HFFc6 (cell line): ENCODE measurements at places on chromosomes 3 and 15. TPM values are rescaled to one million over a fixed set of nuclear protein-coding genes. Genes with fewer than 3 reads are reported as not detected.

DNA sequence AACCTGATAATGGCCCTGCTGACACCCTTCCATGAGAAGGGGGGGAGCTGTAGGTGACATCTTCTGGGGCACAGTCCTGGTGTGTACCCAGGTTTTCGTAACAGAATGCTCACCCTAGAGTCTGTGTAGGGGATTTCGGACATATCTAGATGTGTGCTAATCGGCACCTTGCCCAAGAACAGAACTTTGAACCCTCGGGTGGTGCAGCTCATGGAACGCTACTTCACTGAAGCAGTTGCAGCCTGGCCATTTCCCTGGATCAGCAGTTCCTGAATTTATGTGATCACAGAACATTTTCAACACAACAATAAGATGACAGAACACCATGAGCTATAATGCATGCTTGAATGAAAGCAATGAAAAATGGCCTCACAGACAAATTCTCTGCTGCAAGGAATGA lies 57.5 kb upstream of the MUC13 start:
- H3K27ac ChIP-seq: no peak overlapping the region
- H3K4me3 ChIP-seq: no peak overlapping the region
- H3K27me3 ChIP-seq: no peaks in the 10 kb centered on the region; the same call in 1 of the 2 replicates
- H3K36me3 ChIP-seq: peaks cover 30% of the 10 kb centered on the region
- DNase-seq: no peak
- H3K4me1 ChIP-seq: peaks cover 12% of the 10 kb centered on the region

DNA sequence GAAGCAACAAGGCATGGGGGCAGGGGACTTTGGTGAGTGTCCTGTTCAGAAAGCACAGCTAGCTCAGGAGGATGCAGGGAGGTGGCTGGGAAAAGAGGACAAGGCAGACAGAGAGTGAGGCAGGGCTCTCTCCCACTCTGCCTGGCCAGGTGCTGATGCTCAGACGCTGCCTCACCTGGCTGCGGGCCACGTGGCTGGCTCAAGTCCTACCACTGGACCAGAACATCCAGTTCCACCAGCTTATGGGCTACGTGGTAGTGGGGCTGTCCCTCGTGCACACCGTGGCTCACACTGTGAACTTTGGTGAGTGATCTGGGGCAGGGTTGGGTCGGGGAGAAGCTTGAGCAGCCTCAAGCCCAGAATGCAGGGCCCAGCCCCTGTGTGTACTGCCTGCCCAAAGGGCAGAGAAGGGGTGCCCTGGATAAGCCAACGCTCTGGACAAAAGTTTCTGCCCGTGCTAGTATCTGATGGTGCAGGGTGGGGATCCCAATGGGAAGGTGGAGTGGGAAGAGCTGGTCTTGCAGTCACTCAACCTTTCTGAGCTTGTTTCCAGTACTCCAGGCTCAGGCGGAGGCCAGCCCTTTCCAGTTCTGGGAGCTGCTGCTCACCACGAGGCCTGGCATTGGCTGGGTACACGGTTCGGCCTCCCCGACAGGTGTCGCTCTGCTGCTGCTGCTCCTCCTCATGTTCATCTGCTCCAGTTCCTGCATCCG lies 20.9 kb downstream of the NOX5 start:
- H3K36me3 ChIP-seq: no peaks in the 10 kb centered on the region
- H3K27me3 ChIP-seq: peaks cover 12% of the 10 kb centered on the region
- no peak overlapping the region for H3K27ac ChIP-seq
- no peak overlapping the region for H3K4me3 ChIP-seq

- no peaks in the 10 kb centered on the region for H3K36me3 ChIP-seq
- H3K4me1 ChIP-seq: no peaks in the 10 kb centered on the region
- no peak for DNase-seq
- no peak overlapping the region for H3K27ac ChIP-seq
- H3K4me3 ChIP-seq: no peak overlapping the region
- H3K27me3 ChIP-seq: no peaks in the 10 kb centered on the region
Measured at GRCh38 chr3:166462891-166463470, 625.8 kb upstream of the BCHE start.

- no peak overlapping the region for H3K4me3 ChIP-seq
- no peaks in the 10 kb centered on the region for H3K36me3 ChIP-seq
- peaks cover 19% of the 10 kb centered on the region for H3K27me3 ChIP-seq
- DNase-seq: no peak
Measured at GRCh38 chr3:38824349-38824748, 8.3 kb upstream of the SCN10A start.

- H3K4me3 ChIP-seq: no peak overlapping the region
- H3K4me1 ChIP-seq: no peaks in the 10 kb centered on the region
- no peak for DNase-seq
- H3K27ac ChIP-seq: no peak overlapping the region
Measured at GRCh38 chr15:54347082-54347827, 369.0 kb downstream of the UNC13C start.

DNA sequence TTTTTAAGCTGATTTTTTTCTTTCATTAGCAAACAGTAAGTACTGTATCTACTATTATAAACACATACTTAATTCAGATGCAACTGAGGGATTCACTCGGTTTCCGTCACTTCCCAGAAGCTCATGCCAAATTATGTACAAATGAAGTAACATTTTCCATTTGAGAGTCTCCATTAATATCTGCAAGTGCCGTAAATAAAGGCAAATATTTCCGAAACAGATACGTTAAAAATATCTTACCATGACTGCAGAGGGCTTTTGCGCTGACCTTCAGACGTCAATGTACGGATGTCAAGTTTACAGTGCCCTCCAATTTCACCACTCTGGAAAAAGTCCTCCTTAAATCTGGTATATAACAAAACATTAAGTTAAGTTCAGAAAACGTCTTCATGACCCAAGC lies 9.3 kb downstream of the EOGT start:
- H3K27me3 ChIP-seq: no peaks in the 10 kb centered on the region
- no peak for DNase-seq

DNA sequence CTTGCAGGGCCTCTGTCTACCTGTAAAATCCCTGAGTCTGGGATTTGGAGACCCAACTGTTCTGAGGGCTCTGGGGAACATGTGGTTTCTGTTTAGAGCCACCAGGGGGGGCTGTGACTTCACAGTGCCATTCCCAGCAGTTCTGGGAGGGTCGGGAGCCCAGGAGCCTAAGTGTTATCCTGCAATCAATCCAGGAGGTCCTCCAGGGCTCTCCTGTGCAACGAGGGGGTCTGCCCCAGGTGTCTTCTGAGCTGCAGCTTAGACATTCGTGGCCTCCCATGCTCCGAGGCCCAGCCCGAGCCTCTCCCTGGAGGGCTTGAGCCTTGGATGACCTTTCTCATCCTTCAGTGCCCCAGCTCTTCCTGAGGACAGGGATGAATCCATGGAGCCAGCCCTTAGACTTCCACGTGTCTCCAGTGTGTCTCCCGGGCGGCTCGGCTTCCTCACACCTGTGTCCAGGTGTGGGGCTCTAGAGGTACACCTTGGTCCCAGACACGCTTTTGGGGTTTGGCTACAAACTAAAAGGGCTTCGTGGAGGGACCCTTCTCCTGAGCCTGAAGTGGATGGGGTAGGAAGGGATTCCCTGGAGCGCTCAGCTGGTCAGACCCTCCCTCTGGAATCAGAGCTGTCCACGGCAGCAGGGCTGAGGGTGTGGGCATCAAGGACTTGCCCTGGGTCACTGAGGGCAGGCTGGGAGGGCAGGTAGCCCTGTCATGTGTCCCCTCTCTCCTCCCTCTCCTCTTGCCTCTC lies 20.3 kb upstream of the ABTB1 start:
- peaks cover 21% of the 10 kb centered on the region for H3K4me1 ChIP-seq
- no peaks in the 10 kb centered on the region for H3K36me3 ChIP-seq
- DNase-seq: no peak

GRCh38 chr3:68142441-68142840 lies 488.0 kb upstream of the SUCLG2 start:
- no peaks in the 10 kb centered on the region for H3K36me3 ChIP-seq
- no peaks in the 10 kb centered on the region for H3K4me1 ChIP-seq
- DNase-seq: no peak
- H3K4me3 ChIP-seq: no peak overlapping the region
- H3K27me3 ChIP-seq: no peaks in the 10 kb centered on the region
- H3K27ac ChIP-seq: no peak overlapping the region

- H3K4me1 ChIP-seq: peaks cover 15% of the 10 kb centered on the region
- H3K27me3 ChIP-seq: no peaks in the 10 kb centered on the region
- peak; percentile 55 for DNase-seq
- no peak overlapping the region for H3K27ac ChIP-seq
- no peak overlapping the region for H3K4me3 ChIP-seq
Measured at GRCh38 chr15:79849789-79850188, 47.0 kb downstream of the MTHFS start.

DNA sequence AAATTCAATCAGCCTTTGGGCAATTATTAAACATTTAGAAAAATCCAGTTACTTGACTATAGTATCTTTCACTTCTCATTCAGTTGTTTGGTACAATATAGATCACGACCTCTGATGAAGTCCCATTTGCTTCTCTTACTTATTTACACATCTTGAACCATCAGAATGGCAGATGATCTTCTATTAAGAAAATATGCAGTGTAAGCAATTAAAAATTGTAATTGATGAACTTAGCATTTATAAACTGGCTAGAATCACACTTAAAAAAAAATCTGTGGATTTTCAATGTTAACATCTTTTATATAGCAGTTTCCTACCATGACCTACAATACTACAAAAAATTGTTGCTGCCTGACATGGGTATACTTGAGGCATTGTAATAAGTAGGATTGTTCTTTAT lies 395.5 kb upstream of the CNTN4 start:
- no peak for DNase-seq
- no peaks in the 10 kb centered on the region for H3K36me3 ChIP-seq
- H3K27me3 ChIP-seq: no peaks in the 10 kb centered on the region
- no peaks in the 10 kb centered on the region for H3K4me1 ChIP-seq
- no peak overlapping the region for H3K27ac ChIP-seq

DNA sequence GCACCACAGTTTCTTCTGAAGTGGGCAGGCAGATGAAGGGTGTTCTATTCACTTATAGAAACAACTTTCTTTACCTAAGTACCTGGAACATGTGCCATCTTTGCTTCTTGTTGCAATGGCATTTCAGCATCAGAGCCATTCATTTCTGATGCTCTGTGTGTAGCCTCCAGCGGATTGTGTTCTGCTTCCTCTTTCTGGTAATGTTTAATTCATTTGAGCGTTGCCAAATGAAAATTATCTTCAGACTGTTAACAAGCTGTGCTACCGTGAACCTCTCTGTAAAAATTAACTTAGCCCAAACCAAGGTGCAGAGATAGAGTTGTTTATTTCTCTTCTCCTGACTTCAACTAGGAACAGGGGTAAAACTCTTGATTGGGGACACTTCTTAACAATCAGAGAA lies 302.0 kb downstream of the EDEM1 start:
- no peaks in the 10 kb centered on the region for H3K4me1 ChIP-seq
- H3K27me3 ChIP-seq: no peaks in the 10 kb centered on the region
- DNase-seq: no peak
- no peak overlapping the region for H3K4me3 ChIP-seq
- H3K27ac ChIP-seq: no peak overlapping the region

GRCh38 chr3:144953959-144954358 lies 982.3 kb downstream of the DIPK2A start:
- H3K36me3 ChIP-seq: no peaks in the 10 kb centered on the region
- no peak overlapping the region for H3K27ac ChIP-seq
- H3K27me3 ChIP-seq: no peaks in the 10 kb centered on the region
- H3K4me1 ChIP-seq: no peaks in the 10 kb centered on the region

GRCh38 chr3:140007911-140008869 lies 73.2 kb downstream of the CLSTN2 start:
- no peak overlapping the region for H3K4me3 ChIP-seq
- H3K27ac ChIP-seq: no peak overlapping the region
- H3K27me3 ChIP-seq: peaks cover 2% of the 10 kb centered on the region
- no peaks in the 10 kb centered on the region for H3K36me3 ChIP-seq
- DNase-seq: no peak

- H3K4me3 ChIP-seq: no peak overlapping the region
- no peaks in the 10 kb centered on the region for H3K4me1 ChIP-seq
- peaks cover 3% of the 10 kb centered on the region; the same call in 1 of the 2 replicates for H3K27me3 ChIP-seq
- DNase-seq: peak; percentile 44
- no peaks in the 10 kb centered on the region for H3K36me3 ChIP-seq
- no peak overlapping the region for H3K27ac ChIP-seq
Measured at GRCh38 chr3:50971487-50971924, 296.8 kb downstream of the DOCK3 start.

- peaks cover 27% of the 10 kb centered on the region for H3K36me3 ChIP-seq
- peak overlapping the region; percentile 19 for H3K27ac ChIP-seq
- H3K27me3 ChIP-seq: peaks cover 1% of the 10 kb centered on the region; the same call in 1 of the 2 replicates
- peaks cover 9% of the 10 kb centered on the region for H3K4me1 ChIP-seq
- no peak overlapping the region for H3K4me3 ChIP-seq
Measured at GRCh38 chr3:50028346-50028745, 60.4 kb upstream of the RBM5 start.

- no peak overlapping the region for H3K4me3 ChIP-seq
- no peak for DNase-seq
- no peak overlapping the region for H3K27ac ChIP-seq
- H3K27me3 ChIP-seq: peaks cover 4% of the 10 kb centered on the region
Measured at GRCh38 chr15:58409861-58410260, 21.9 kb upstream of the LIPC start.

GRCh38 chr3:172286548-172287148 lies 161.6 kb downstream of the GHSR start:
- DNase-seq: no peak
- peak overlapping the region; percentile 33; the same call in 1 of the 2 replicates for H3K4me3 ChIP-seq
- H3K27me3 ChIP-seq: peaks cover 5% of the 10 kb centered on the region; the same call in 1 of the 2 replicates
- peak overlapping the region; percentile 37; the same call in 1 of the 2 replicates for H3K27ac ChIP-seq
- peaks cover 54% of the 10 kb centered on the region for H3K36me3 ChIP-seq
- H3K4me1 ChIP-seq: peaks cover 71% of the 10 kb centered on the region

- H3K4me3 ChIP-seq: no peak overlapping the region
- H3K27me3 ChIP-seq: no peaks in the 10 kb centered on the region
- peaks cover 11% of the 10 kb centered on the region; the same call in 1 of the 2 replicates for H3K36me3 ChIP-seq
- peak overlapping the region; percentile 44; the same call in 1 of the 2 replicates for H3K27ac ChIP-seq
- DNase-seq: peak; percentile 24
- peaks cover 82% of the 10 kb centered on the region for H3K4me1 ChIP-seq
Measured at GRCh38 chr15:48800811-48801455, 9.9 kb downstream of the CEP152 start.

DNA sequence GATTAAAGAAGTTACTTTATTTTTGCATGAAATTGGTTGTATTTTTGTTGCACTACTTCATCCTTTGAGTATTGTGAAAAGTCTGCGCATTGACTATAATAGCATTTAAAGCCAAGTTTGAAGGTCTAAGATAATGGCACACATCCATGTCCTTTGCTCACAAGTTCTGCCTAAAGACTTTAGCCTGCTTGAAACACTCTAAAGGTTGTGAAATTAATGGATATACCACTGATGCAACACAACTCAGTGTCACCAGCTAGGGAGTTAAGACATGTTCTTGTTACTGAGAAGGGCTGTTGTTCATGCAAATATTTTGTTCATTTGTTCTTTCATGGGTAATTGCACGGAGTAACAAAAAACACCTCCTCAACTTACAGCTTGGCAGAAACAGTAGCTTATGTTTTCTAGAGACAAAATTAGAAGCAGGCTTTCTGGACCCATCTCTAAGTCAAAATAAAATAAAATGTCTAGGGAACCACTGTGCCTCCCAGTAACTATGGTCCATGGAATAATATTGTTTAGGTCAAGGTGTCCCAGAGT lies 83.9 kb downstream of the PPARG start:
- H3K36me3 ChIP-seq: no peaks in the 10 kb centered on the region
- no peak overlapping the region for H3K27ac ChIP-seq
- peaks cover 2% of the 10 kb centered on the region; the same call in 1 of the 2 replicates for H3K27me3 ChIP-seq
- no peak overlapping the region for H3K4me3 ChIP-seq
- H3K4me1 ChIP-seq: peaks cover 42% of the 10 kb centered on the region

The TEX55 gene
- total RNA-seq: not detected in 3 replicates

The PCSK6 gene
- not detected in 3 replicates for total RNA-seq

The PARP15 gene
- not detected in 3 replicates for total RNA-seq

The SKOR1 gene
- total RNA-seq: 0.05 to 0.08 TPM in 2 of 3 replicates, not detected in the other

The MITF gene
- 23.1 to 33.4 TPM (median 24.3 TPM) in 3 replicates for total RNA-seq

The CHRM5 gene
- total RNA-seq: not detected in 3 replicates

The MME gene
- total RNA-seq: 35.4 to 62.4 TPM (median 47.2 TPM) in 3 replicates

The CCR3 gene
- not detected in 3 replicates for total RNA-seq

The SCAANT1 gene
- total RNA-seq: not detected in 3 replicates

The MAGEL2 gene
- total RNA-seq: not detected in 3 replicates

The GP9 gene
- total RNA-seq: not detected in 3 replicates

The SLC25A36 gene
- 30.6 to 33.3 TPM (median 32.4 TPM) in 3 replicates for total RNA-seq
